ENCODE measurements at places on chromosomes 7 and 10.

GRCh38 chr10:14032406-14032998 is 298.2 kb downstream of the FRMD4A start:
- peak; percentile 22 for DNase-seq

GRCh38 chr10:103847909-103848468 is 7.4 kb downstream of the SH3PXD2A start:
- DNase-seq: no peak

GRCh38 chr7:5670183-5670935 is 111.1 kb downstream of the RNF216 start:
- DNase-seq: no peak

GRCh38 chr7:70695795-70696083 is 436.2 kb upstream of the GALNT17 start:
- no peak for DNase-seq

GRCh38 chr7:13839063-13839462 is 150.4 kb downstream of the ETV1 start:
- no peak for DNase-seq

- no peak for DNase-seq
Measured at GRCh38 chr10:20004087-20004523, 187.9 kb downstream of the PLXDC2 start.

DNA sequence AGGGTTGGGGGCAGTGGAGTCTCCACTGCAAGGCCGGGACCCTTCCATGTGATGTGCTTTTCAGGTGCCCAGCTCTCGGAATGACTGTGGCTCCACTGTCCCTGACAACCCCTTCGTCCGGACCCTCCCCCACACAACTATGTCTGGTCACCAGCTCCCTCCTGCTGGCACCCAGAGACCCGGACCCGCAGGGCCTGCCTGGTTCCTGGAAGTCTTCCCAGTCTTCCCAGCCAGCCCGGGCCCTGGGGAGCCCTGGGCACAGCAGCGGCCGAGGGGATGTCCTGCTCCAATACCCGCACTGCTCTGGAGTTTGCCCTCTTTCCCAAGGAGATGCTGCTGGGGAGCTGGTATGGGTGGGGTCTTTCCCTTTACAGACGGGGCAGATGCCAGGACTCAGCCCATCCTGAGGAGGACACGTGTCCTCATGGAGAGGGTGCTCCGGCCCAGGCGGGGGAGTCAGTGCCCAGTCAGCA is 5.5 kb downstream of the ATP6V0E2 start:
- no peak for DNase-seq

- no peak for DNase-seq
Measured at GRCh38 chr10:3010334-3010733, 57.0 kb upstream of the PFKP start.

GRCh38 chr10:50421026-50421719 is 169.9 kb upstream of the ASAH2 start:
- no peak for DNase-seq

DNA sequence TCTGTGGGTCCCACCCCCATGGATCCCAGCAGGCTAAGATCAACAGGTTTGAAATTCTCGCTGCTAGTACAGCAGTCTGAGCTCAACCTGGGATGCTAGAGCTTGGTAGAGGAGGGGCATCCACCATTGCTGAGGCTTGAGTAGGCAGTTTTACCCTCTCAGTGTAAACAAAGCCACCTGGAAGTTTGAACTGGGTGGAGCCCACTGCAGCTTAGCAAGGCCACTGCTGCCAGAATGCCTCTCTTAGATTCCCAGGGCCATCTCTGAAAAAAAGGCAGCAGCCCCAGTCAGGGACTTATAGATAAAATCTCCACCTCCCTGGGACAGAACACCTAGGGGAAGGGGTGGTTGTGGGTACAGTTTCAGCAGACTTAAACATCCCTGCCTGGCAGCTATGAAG is 190.0 kb upstream of the CACNA2D1 start:
- no peak for DNase-seq

- no peak for DNase-seq
Measured at GRCh38 chr10:120667276-120667675, 183.9 kb upstream of the WDR11 start.

GRCh38 chr7:10237306-10237705 is 736.4 kb upstream of the PHF14 start:
- no peak for DNase-seq

DNA sequence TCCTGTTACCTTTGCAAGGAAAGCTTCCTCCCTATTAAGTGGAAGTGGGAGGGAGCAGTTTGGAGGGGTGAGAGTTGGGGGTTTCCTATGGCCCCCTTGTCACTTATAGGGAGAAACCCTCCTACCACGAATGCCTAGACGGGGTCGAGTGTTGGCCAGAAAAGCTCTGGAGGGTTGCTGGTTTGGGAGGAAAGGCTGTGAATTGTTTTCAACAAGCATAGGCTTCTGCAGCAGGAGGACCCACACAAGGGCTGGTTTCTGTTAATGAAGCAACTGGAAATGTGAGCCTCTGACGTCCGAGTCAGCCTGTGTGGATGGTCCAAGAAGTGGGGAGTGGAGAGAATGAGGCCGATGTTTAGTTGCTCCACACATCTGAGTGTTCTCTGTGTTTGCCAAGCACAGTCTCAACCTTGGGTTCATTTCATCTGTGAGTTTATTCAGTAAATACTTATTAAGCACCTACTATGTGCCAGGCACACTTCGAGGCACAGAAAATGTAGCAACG is 37.3 kb upstream of the LEP start:
- DNase-seq: no peak

GRCh38 chr10:69139961-69140360 is 16.0 kb downstream of the VPS26A start:
- DNase-seq: no peak

DNA sequence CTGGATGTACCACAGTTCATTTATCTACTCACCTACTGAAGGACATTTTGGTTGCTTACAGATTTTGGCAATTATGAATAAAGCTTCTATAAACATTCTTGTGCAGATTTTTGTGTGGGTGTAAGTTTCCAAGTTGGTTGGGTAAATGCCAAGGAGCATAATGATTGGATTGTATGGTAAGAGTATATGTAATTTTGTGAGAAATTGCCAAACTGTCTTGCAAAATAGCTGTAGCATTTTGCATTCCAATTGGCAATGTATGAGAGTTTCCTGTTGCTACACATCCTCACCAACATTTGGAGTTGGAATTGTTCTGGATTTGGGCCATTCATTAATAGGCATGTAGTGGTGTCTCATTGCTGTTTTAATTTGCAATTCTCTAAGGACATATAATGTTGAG is 33.9 kb upstream of the HYAL4 start:
- no peak for DNase-seq

DNA sequence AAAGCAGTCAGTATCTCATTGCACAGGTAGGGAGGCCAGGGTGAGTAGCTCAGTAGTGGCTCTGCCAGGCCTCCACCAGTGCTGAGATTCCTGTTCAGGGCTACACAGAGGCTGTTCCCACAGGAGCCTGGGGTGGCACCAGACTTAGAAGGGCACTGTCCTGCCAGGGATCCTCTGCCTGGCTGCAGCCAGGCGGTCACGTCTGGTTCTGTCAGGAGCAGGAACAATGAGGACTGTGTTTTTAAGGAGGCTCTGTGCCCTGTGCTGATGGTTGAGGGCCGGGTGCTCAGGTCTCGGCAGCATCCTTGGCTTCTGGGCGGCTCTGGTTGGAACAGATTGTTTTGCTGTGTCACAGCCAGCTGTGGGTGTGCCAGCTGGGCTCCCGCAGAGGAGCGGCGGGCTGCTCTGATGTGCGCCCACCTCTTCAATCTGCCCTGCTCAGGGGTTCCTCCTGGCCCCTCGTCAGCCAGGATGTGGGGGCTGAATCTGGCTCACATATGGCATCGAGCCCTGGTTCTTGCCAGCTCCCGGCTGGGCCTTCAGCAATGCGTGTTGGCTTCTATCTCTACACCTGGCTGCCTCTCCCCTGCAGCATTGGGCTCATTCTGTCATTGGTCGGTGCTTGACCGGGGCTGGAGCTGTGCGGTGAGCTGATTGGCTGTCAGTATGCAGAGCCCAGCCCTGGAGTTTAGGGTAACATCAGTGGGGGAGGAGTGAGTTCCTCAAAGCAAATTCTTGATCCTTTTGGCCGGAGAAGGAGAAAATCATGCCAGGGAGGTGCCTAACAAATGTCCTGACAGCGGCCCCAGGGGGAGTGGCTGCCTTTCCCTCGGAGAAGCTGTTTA is 41.2 kb downstream of the TACR2 start:
- DNase-seq: no peak

- no peak for DNase-seq
Measured at GRCh38 chr10:33073641-33074415, 115.8 kb upstream of the ITGB1 start.

- no peak for DNase-seq
Measured at GRCh38 chr7:924541-925231, 29.8 kb downstream of the ADAP1 start.

- DNase-seq: no peak
Measured at GRCh38 chr7:41882745-41883420, 180.0 kb upstream of the INHBA start.

DNA sequence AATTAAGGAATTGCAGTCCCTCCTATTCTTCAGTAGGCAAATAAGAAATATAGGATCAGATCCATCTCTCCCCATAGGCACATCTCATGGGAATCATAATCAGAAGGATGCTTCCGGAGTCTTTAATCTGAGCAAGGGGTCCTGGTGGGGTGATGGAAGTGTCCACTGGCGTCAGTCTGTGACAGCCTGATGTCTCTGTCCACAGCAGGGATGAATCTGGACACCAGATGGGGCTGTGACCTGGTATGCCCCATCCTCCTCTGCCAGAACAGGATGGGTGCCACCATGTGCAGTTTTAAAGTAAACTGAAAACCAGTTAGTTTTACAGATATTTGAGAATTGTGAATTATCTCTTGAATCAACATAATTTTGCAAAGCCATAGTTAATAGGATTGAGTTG is 148.7 kb downstream of the C1GALT1 start:
- no peak for DNase-seq

- no peak for DNase-seq
Measured at GRCh38 chr10:113454341-113455061, 98.4 kb upstream of the HABP2 start.

DNA sequence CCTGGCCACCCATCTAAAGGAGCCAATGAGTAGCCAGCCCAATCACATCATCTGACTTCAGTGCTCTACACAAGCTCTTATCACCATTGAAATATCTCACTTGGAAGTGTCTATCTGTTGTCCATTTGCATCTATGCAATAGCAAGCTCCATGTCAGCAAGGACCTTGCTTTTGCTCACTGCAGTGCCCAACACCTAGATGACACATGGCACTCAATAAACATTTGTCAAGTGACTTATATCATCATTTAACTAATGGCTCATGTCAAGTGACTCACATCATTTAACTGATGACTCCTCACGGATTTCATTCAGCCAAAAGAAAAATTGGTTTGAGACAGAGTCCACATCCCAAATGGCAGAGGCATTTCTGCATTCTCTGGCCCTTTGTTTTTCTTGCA is 92.9 kb upstream of the ADAM12 start:
- DNase-seq: no peak

DNA sequence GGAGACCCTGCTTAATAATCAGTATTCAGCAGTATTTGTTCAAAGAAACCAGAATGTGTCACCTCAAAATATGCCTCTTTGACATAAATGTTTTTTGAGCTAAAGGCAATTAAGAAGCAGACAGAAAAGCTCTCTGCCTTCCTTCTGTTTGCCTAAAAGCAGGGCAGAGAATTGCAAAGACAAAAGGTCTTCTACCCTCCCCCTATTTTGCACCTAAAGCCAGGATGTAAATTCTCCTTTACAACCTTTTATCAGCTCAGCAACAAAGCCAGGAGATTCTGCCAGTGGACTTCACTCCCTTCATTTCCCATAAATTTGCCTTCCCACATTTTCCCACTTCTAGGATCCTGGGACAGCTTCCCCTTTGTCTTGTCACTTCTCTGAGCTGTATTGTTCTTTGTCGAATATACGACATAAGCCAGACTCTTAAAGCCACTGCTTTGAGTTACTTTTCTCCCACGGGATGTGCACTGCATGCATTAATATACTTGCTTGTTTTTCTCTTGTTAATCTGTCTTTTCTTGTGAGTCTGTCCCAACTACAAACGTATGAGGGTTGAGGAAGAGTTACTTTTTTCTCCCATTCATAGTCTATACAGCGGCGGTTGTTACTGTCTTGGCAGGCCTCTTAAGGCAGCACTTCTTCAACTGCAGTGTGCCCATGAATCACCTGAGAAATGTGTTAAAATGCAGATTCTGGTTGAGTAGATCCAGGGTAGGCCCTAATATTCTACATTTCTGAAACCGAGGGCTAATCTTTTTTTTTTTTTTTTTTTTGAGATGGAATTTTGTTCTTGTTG is 48.2 kb downstream of the ST8SIA6 start:
- DNase-seq: no peak

- DNase-seq: no peak
Measured at GRCh38 chr10:71391701-71392100, 5.0 kb upstream of the CDH23 start.

DNA sequence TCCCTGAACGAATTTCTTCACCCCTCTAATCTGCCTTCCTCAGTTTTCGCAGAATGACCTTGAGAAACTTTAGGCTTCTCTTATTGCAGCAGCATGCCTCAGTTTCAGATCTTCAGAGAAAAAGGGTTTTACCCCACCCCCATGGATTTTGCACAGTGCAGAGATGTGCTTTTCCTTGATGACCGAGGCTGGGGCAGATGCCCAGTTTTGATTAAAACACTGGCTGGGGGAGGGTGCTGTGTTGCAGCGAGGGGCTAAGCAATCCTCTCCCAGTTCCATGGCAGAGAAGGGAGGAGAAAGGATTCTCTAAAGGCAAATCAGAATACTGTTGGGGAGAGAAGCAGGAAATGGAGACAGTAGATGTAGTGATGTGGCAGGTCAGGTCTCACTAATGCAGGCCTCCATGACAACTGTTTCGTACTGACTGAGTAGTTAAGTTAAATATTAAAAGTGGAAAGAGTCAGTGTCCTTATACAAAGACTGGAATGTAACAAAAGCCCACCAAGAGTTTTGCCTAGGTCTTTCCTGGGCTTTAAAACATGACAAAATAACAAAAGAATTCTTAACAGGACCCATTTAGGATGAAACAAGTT is 50.8 kb upstream of the PDZD8 start:
- no peak for DNase-seq

GRCh38 chr7:29084832-29085231 is 61.5 kb downstream of the CPVL start:
- DNase-seq: no peak

DNA sequence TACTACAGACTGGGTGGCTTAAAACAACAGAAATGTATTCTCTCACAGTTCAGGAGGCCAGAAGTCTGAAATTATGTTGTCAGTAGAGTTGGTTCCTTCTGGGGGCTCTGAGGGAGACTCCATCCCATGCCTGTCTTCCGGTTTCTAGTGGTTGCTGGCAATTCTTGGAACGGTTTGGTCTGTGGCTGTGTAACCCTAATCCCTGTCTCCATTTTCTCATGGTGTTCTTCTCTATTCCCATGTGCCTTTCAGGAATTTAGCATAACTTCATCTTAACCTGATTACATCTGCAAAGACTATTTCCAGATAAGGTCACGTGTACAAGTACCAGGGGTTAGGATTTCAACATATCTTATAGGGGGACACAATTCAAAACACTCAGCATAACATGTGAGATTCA is 73.2 kb downstream of the FAM241B start:
- DNase-seq: no peak

GRCh38 chr7:69776611-69777010 is 178.3 kb downstream of the AUTS2 start:
- no peak for DNase-seq

- no peak for DNase-seq
Measured at GRCh38 chr7:2820508-2820934, 23.6 kb downstream of the GNA12 start.

Data from T follicular helper cell (primary cell).